ENCODE measurements at places on chromosomes 12 and 14.

- no peak for DNase-seq
Measured at GRCh38 chr12:132584429-132584828, 26.0 kb downstream of the LRCOL1 start.

DNA sequence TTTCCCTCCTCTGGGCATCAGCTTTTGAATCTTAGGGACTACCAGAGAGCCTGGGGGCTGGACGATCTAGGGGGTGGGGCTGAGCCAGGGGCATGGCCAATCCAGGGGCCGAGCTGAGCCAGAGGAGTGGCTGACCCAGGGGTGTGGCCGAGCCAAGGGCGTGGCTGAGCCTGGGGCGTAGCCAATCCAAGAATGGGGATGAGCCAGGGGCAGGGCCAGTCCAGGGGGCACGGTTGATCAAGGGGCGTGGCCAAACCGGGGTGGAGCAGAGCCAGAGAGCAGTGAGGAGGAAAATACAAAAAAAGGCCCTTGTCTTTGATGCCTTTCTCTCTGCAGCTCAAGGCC lies 219.3 kb upstream of the NOS1 start:
- no peak for DNase-seq

DNA sequence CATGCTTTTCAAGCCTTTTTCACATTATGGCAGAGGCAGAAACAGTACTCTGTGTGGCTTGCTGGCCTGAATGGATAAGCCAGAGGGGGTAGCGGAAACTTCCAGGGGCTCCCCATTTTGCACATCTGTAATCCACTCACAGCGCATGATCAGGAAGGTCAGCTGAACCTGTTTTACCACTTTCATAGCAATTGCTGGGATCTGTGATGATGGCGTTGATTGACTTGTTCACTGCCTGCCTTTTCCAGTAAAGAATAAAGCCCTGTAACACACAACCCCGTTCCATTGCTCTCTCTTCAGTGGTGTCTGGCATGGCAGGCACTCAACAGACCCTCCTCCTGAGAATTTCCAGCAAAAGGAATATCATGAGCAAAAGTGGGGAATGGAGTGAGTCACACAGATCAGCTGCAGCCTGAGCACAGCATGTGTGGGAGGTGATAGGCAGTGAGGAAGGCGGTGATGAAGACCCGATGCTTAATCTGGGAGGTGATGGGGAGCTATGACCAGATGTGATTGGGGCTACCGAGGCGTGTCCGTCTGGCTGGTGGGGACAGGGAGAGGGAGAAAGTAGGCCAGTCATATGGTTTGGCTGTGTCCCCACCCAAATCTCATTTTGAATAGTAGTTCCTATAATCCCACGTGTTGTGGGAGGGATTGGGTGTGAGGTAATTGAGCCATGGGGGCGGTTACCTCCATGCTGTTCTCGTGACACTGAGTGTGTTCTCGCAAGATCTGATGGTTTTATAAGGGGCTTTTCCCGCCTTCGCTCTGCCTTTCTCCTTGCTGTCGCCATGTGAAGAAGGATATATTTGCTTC lies 44.7 kb upstream of the CHST11 start:
- no peak for DNase-seq

GRCh38 chr12:64797156-64797555 lies 27.3 kb upstream of the TBC1D30 start:
- DNase-seq, result no peak

- DNase-seq, result no peak
Measured at GRCh38 chr14:50598765-50599164, 38.8 kb downstream of the ATL1 start.
